IPS DF 19.7 (cell line): ENCODE measurements at places on chromosomes 5 and 9.

- no peak for DNase-seq
Observed at GRCh38 chr9:133427658-133428348, 5.6 kb downstream of the ADAMTS13 start.

- DNase-seq, result no peak
Observed at GRCh38 chr5:145697251-145697990, 137.7 kb downstream of the PRELID2 start.

DNA sequence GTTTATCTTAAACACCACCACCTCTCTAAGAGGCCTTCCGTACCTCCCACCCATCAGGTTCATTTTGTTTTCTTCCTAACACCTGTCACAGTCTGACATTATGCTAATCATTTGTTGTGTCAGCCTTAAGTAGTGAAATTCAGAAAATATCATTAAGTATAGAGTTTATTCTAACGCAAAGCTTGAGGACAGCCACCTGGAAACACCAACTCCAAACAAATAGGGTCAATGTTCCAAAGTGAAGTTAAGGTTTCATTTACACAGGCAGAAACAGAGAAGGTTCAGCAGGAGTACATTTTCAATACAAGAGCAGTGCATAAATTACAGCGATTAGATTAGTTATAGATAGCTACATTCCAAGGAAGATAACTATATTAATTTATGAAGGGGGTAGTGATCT, 1.3 kb upstream of the SMC5 start:
- DNase-seq, result no peak

GRCh38 chr9:38421498-38422211, 2.6 kb downstream of the IGFBPL1 start:
- no peak for DNase-seq

GRCh38 chr9:21830589-21830988, 28.2 kb downstream of the MTAP start:
- no peak for DNase-seq

- DNase-seq, result no peak
Observed at GRCh38 chr5:96222129-96222528, 210.9 kb downstream of the PCSK1 start.

DNA sequence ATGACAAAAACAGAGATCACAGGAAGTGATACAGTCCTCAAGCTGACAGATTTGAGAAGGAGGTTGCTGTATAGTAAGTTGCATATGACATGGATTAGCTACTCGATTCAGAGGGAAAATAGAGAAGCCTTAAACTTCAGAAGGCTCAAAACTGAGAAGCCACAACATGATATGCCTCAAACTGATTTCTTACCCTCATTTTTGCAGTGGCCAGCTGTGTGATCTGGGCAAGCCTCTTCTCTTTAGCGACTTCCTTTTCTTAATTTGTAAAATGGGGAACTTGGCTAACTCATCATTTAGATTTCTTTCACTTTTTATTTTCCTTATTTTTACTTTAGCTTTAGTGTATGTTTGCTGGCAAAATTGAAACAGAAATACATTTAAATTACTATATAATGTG, 421.1 kb downstream of the KIF4B start:
- DNase-seq, result no peak

GRCh38 chr9:71941998-71942567, 30.6 kb downstream of the C9orf85 start:
- DNase-seq, result no peak

DNA sequence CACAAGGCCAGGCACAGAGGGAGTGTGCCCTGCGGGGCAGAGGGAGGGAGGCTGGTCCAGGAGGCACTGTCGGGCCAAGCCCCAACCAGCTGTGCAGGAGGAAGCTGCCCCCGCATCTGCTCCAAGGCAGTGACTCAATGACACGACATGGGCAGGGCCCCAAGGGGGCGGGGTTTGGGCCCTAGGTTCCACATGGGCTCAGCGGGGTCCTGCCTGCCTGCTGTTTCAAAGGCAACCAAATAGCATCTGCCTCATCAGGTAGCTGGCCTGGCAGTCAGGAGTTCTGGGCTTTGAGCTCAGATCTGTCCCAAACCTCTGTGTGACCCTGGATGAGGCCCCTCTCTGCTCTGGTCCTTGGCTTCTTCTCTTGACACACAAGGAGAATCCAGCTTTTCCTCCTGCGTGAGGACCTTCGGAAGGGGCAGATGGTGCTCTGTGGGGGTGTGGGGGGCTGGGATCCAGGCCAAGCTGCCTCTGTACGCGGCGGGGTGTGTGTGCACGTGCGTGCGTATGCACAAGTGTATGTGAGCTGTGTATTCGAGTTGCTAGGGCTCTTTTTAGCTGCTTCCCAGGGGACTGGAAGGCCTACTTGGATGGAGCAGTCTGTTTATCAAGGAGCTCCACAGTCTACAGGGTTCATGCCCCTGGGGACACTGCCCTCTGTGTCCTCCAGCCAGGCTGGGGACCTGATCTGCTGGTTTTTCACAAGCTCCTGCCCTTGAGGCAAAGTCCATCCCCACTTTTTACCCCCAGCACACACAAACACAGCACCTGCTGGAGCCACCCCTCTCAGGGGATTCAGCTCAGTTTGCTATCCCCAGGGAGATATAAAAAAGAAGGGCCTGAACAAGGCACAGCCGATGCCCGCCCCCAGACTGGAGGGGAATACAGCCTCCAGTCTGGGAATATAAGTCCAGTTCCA, 138.9 kb downstream of the RGS3 start:
- no peak for DNase-seq
